Body of pancreas (tissue), 4 donors: ENCODE measurements at places on chromosomes 2 and 18. TPM values are rescaled to one million over a fixed set of nuclear protein-coding genes. Genes with fewer than 3 reads are reported as not detected.

RAX gene
- total RNA-seq: not detected

RTP5 gene
- total RNA-seq: not detected

DQX1 gene
- total RNA-seq: 2.0 TPM

RGPD4 gene
- total RNA-seq: not detected

C1GALT1C1L gene
- total RNA-seq: 2.6 TPM

VWA3B gene
- 0.78 TPM for total RNA-seq

CCDC93 gene
- 27.0 TPM for total RNA-seq

UPP2 gene
- total RNA-seq: not detected

NDUFS1 gene
- total RNA-seq: 18.7 TPM

- no peaks in the 10 kb centered on the region for H3K27me3 ChIP-seq
- H3K27ac ChIP-seq: no peak overlapping the region
- no peaks in the 10 kb centered on the region for H3K4me1 ChIP-seq
- no peak for DNase-seq
- no peaks in the 10 kb centered on the region for H3K36me3 ChIP-seq
Measured at GRCh38 chr2:137957033-137957432, 7.2 kb upstream of the HNMT start.

DNA sequence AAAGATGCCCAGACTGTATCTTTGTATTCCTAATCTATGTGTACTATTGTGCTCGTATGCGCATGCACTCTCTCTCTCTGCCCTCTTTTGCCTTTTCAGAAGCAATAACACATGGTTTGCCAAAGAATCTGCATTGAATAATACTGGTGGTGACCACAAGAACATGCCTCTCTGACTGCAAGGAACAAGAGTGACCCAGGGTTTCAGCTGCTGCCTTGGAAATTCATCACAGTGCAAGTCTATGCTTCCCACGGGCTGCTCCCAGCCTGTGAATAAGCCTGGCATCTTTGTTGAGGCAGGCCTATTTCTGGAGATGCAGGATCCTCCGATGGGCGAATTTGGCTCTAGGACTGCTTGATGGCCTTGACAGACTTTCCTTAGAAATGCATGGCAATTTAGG, 689.4 kb upstream of the FANCL start:
- H3K27me3 ChIP-seq: no peaks in the 10 kb centered on the region
- DNase-seq: no peak
- no peak overlapping the region for H3K27ac ChIP-seq
- no peaks in the 10 kb centered on the region for H3K36me3 ChIP-seq
- H3K4me3 ChIP-seq: no peak overlapping the region

DNA sequence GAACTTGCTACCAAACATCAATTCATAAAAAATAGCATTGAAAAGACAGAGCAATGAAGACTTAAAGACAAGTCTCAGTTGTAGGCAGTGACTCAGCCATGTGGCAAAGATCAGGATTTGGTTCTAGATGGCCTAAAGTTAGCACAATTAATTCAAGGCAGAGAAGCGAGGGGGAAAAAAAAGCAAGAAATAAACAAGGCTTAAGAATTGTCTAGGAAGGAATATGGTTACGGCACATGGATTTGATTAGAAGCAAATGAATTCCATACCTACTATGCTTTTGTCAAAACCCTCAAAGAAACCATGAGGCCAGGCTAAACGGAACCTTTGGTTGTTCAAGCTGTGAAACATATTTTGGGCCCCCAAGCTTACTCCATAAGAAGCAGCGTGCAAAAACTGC, 362.2 kb upstream of the KCNH7 start:
- no peak overlapping the region for H3K4me3 ChIP-seq
- no peaks in the 10 kb centered on the region for H3K27me3 ChIP-seq
- H3K4me1 ChIP-seq: no peaks in the 10 kb centered on the region
- H3K27ac ChIP-seq: no peak overlapping the region
- H3K36me3 ChIP-seq: no peaks in the 10 kb centered on the region

DNA sequence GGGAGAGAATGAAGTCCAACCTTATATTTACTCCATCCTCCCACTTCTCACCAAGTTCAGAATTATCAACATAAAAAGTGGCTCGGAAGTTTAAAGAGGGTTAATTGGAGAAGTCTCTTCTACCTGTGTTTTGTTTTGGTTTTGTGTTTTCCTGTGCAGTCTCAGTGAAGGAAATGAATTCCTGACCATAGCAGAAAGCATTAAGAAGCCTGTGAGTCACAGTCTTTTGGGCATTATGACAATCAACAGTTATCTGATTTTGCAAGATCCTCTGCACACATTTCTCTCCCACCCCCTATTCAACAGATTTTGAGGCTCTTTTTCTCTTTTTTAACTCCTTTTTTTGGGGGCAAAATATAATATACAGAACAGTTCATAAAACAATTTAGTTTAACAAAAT, 8.6 kb upstream of the RPL37A start:
- no peaks in the 10 kb centered on the region for H3K36me3 ChIP-seq
- no peak for DNase-seq
- no peaks in the 10 kb centered on the region for H3K4me1 ChIP-seq
- H3K27ac ChIP-seq: no peak overlapping the region
- H3K4me3 ChIP-seq: no peak overlapping the region

GRCh38 chr2:19697131-19697530, 204.7 kb downstream of the TTC32 start:
- no peak for DNase-seq
- H3K4me3 ChIP-seq: no peak overlapping the region
- no peaks in the 10 kb centered on the region for H3K27me3 ChIP-seq
- H3K4me1 ChIP-seq: no peaks in the 10 kb centered on the region

- peaks cover 37% of the 10 kb centered on the region for H3K4me1 ChIP-seq
- DNase-seq: no peak
- no peaks in the 10 kb centered on the region for H3K36me3 ChIP-seq
Measured at GRCh38 chr2:98739020-98739419, 8.1 kb upstream of the MGAT4A start.

DNA sequence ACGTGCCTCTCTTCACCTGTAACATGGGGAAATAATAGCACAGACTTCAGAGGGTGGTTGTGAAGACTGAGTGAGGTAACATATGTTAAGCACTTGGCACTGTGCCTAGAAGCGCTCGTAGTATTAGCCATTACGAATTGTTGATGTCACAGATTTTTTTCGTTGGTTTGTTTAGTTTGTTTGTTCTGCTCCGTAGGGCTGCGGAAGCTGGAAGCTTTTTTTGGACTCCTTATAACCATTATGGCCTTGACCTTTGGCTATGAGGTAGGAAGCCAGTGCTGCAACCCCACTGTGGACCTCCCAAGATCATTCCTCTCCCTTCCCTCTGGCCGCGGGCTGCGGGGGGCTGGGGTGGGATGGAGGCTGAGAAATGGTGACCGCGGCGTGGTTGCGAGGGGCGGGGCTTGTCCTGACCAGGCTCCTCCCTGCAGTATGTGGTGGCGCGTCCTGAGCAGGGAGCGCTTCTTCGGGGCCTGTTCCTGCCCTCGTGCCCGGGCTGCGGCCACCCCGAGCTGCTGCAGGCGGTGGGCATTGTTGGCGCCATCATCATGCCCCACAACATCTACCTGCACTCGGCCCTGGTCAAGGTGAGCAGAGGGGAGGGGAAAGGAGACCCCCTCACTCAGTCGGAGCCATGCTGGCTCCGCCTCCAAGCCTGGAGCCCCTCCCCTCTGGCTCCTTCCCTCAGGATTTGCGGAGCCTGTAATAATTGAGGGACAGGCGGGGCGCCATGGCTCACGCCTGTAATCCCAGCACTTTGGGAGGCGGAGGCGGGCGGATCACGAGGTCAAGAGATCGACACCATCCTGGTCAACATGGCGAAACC, 5.5 kb downstream of the SLC11A1 start:
- H3K27ac ChIP-seq: peak overlapping the region; percentile 79
- DNase-seq: peak; percentile 83
- no peak overlapping the region for H3K4me3 ChIP-seq
- H3K4me1 ChIP-seq: peaks cover 14% of the 10 kb centered on the region
- no peaks in the 10 kb centered on the region for H3K27me3 ChIP-seq

- no peaks in the 10 kb centered on the region for H3K27me3 ChIP-seq
- no peaks in the 10 kb centered on the region for H3K36me3 ChIP-seq
- peaks cover 18% of the 10 kb centered on the region for H3K4me1 ChIP-seq
- H3K4me3 ChIP-seq: no peak overlapping the region
Measured at GRCh38 chr2:84906900-84907714, 1.7 kb downstream of the TMSB10 start.

GRCh38 chr2:52895726-52896340, 871.8 kb upstream of the CHAC2 start:
- no peaks in the 10 kb centered on the region for H3K4me1 ChIP-seq
- H3K27ac ChIP-seq: no peak overlapping the region
- no peaks in the 10 kb centered on the region for H3K36me3 ChIP-seq

GRCh38 chr18:60188958-60189357, 183.6 kb downstream of the MC4R start:
- no peak overlapping the region for H3K27ac ChIP-seq
- no peak overlapping the region for H3K4me3 ChIP-seq
- H3K27me3 ChIP-seq: no peaks in the 10 kb centered on the region

DNA sequence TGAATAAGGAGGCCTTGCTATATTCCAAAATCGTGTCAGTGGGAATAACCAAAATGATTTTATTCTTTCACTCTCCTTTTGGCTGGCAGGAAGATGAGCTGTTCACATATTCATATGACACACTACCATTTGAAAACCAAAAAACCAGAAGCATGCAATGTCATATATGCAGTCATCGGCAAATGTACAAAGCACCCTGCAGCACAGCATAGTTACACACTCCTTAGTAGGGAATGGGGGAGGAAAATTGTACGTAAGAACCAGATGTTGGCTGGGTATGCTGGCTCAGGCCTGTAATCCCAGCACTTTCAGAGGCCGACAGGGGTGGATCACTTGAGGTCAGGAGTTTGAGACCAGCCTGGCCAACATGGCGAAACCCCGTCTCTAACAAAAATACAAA, 176.6 kb downstream of the GFPT1 start:
- H3K27ac ChIP-seq: no peak overlapping the region
- no peaks in the 10 kb centered on the region for H3K4me1 ChIP-seq
- DNase-seq: no peak

DNA sequence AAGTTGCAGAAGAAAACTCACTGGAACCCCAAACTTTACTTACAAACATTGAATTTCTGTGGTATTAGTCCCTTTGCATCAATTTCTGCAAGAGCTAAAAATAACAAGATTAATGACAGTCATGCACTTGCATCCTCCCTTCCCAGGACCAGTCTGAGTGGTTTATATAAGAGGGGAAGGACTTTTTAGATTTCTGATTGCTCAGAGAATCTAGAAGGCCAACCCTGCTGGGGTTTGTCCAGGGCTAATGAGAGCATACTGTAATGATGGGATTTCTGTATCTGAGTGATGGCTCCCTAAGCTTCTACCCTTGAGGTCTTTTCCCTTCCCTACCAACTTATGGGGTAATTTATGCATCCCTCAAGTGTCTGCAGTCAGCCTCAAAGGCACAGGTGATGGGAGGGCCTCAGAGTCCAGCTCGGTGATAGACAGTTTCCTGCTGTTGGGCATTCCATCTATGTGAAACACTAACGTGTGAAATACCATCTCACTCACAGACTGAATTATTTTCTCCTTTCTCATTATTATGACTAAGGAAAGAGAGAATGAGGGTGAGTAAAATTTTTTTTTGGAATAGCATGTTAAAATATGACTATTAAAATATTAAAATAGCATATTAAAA, 556.3 kb downstream of the RIT2 start:
- no peak overlapping the region for H3K4me3 ChIP-seq
- no peak overlapping the region for H3K27ac ChIP-seq
- DNase-seq: no peak
- H3K36me3 ChIP-seq: no peaks in the 10 kb centered on the region
- H3K4me1 ChIP-seq: no peaks in the 10 kb centered on the region
